T-helper 2 cell treated with Interferon-gamma antibody and Interleukin-4, amounts not matched to agents 5 μg/mL and 100 μg/mL, for 36 hours (primary cell): ENCODE measurements at places on chromosomes 1 and 21.

- peak; percentile 40 for DNase-seq
These were observed 61.7 kb downstream of the FCRL5 start for GRCh38 chr1:157490467-157491165.

- no peak for DNase-seq
These were observed 402.8 kb downstream of the PCP4 start for GRCh38 chr21:40270047-40270446.

- no peak for DNase-seq
These were observed 92.4 kb upstream of the AKT3 start for GRCh38 chr1:243942196-243943150.

GRCh38 chr1:12513181-12513580 is 104.8 kb downstream of the DHRS3 start:
- no peak for DNase-seq

DNA sequence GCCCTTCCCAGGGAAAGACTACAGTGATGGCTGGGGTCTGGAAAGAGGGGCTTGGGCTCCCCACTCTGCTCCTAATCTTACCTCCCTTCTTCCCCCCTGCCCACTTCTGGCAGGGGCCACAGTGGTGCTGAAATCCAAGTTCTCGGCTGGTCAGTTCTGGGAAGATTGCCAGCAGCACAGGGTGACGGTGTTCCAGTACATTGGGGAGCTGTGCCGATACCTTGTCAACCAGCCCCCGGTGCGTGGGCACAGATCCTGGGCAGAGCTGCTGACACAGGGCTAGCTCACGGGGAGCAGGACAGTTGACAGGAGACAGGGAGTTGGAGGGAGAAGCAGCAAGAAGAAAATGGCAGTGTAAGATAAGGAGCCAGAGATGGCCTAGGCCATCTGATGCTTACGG is 2.4 kb downstream of the SLC27A3 start:
- no peak for DNase-seq

DNA sequence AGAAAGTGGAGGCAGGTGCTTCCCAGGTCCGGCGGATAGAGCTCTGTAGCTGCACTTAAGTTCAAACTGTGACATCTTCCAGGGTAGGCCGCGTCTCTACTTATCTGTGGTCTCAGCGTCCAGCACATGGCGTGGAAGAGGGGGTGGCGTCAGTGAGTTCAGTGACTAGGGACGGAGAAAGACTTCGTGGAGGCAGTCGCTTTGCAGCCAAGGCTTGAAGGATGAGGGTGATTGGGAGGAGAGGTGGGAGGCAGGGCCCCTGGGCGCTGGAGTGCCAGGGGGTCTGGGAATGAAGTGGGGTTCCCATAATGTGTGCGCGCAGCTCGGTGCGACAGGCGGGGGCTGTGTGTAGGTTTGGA is 444 bp upstream of the AGO1 start:
- DNase-seq = no peak

DNA sequence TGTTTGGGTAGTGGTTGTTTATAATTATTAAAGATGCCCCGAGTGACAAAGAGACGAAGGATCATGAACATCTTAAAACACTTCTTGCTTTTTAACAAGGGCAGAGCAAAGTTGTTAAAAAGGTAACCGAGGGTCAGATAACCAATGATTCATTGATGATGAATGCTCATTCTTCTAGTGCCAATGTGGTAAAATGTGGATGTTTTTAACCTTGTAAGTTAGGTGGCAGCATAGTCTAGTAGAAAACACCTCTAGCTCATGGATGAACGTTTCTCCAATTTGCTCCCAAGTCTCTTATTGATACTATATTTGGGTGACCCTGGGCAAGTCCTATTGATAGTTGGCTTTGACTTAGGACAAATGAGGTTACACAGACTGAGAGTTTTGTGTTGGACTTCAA is 167.9 kb downstream of the KIF26B start:
- no peak for DNase-seq
